ENCODE measurements at places on chromosomes 11 and 22.
A peak's percentile ranks its signal among the peaks of the same experiment; 100 is the strongest.

DNA sequence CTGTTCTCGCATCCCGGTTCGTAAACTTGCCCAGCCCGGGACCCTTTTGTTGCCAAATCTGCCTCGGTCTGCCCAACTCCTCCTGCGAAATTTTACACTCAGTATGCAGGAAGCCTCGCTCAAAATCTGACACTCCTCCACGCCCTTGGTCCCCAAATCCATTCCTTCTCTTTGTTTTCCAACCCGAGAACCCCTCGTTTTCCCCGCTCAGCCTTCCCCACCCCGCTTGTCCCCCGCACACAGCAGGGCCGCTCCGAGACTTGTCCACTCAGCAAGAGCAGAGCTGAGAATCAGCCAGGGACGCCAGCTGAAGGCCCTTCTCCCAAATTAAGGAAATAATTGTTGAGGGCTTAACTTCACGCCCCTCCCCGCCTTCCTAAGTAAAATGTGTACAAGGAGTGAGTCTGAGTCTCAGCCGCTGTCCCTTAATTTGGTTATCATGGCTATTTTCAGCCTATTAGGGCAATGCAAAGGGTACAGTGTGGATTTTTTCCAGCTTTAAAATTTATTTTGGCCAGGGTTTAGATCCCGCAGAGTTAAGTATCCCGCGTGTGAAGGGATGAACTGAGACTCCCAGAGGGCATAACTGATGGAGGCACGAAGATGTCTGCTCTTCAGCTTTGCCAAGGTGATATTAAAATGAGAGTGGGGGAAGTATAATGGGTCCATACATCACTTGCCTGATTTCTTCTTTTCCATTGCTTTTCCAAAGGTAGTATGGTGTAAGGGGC lies 581 bp upstream of the FBXO3 start:
- no peak for DNase-seq

DNA sequence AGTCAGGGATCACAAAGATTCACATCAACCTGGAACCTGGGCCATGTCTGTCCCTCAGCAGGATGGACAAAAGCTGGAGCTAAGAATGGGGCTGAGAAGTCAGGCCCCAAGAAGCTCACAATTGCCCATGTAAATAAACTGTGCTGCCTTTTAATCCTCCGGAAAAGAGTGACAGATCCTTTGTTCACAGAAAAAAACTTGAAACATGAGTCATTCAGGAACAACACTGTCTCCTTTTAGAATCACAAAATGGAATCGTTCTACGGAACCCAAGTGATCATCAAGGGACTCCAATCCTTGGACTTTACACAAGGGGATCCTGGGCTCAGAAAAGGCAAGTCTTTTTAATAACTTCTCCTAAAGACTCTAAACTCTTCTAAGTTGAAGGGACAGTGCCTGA lies 36.1 kb downstream of the RELT start:
- no peak for DNase-seq

DNA sequence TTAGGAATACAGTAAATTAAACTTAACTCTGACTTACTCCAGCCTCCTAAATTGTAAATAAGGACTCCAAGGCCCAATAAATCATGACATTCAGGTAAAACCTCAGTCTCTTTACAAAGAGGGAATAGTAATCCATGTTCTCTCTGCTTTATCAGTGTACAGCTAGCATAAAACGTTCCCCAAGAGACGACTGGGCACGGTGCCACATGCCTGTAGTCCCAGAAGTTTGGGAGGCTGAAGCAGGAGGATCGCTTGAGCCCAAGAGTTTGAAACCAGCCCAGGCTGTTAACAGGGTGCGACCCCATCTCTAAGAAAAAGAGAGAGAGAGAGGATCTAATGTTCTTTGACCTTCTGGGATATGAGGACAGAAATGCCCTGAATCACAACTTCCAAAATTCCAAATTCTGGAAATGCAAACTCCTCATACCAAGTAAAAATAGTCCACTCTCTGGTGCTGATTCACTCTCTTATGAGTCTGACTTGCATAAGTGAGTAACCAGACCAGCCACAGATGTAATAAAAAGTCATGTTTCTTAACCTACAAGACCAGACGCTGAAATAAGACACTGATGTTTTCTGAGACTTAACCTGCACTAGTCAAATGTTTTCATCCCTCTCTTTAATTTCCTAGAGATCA lies 25.5 kb downstream of the NNMT start:
- DNase-seq: no peak

- no peak for DNase-seq
These were observed 471 bp upstream of the CEP126 start for GRCh38 chr11:101914341-101914737.

GRCh38 chr11:75264971-75265370 lies 24.4 kb downstream of the TPBGL start:
- DNase-seq: no peak

DNA sequence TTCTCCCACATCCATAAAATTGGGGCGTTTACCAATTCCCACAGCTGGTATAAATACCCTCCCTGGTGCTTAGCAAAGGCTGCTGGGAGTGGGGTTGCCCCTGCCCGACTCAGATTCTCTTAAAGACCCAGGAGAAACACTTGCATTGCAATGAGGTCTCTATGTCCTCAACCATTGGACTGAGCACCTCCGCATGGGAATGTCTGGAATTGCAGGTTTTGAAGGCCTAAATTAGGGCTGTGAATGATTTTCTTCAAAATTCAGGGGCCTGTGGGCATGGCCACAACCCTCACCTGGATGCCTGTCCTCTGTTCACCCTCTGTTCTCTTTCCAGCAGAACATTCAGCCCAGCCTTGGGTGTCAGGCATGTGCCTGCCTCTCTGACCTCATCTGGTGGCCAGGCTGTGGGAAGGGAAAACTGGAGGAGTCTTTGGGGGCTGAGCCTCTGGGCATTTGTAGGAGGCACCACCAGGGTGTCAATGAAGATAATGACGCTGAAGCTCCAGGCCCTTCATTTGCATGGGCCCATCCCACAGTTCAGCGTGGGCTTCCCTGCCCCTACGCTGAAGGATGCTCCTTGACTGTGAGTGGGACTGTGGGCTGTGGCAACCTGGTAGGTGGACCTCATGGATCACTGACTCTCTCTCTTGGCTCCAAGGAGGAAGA lies 52.7 kb upstream of the MYEOV start:
- DNase-seq: no peak

- DNase-seq: no peak
These were observed 8.0 kb upstream of the CHST1 start for GRCh38 chr11:45673441-45673840.

DNA sequence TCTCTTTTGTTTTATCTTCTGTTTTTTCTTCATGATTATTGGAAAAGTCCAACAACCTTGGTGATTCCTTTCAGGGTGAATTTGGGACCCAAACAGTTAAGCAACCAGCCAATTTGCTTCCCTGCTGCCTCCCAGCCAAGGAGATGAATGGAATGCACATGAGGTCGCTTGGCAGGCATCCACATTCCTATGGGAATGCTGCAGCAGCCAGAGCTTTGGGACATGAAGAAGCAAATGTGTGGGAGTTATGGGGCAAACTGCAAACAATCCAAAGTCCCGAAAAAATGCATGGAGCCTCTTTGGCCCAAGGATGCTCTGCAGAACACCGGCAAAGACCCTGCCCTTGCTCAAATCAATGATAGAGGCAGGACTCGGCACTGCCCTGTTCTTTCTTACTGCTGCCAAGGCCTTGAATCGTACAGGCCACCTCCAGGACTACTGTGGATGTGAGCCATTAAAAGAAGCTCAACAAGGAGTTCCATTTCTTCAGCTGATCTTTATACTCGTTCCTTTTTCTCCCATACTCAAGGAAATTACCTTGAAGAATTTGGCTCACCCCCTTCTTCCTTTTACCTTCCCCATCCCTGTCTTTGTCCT lies 117.3 kb upstream of the TEAD1 start:
- DNase-seq: no peak

DNA sequence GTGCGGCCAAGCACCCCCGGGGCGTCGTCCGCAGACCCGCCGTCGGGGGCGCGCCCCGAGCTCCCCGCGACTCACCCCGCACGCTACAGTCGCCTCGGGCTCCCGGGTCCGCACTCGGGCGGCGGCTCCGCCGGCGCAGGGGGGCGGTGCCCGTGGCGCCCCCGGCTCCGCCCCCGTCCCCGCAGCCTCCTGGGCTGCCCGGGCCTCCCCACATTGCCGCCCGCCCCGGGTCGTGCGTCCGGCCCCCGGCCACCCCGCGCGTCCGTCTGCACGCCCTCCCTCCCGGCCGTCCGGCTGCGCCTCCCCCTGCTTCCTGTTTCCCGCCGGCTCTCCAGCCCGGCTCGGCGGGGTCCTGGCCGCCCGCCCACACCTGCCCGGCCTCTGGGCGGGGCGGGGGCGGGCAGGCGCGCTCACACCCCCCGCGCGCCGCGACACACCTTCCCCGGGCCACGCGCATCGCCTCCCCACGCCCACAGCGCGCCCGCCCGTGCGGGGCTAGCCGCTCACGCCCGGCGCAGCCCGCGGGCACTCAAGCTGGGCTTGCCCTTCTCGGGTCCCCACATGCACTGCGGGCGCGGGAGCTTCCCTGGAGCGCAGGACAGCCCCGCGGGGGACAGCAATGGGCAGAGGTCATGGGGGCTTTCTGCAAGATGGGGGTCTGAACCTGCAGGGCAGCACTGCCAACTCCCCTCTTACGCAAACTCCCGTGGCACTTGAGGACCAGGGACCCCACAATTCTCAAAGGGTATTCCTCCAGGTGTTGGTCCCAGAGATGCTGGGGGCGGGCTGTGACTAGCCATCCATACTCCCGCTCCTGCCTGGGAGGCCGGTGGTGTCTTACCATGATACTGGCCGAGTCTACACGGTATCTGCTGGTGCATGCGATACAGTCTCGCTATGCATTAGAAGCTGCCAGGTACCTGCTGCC lies at the start of gene CARD10:
TSS of gene CARD10 (minus strand) at position 148 of the 928 bp plus-strand sequence. CDS start 215 bp downstream, outside the sequence.
- no peak for DNase-seq

GRCh38 chr22:23289851-23290724 lies 109.8 kb downstream of the BCR start:
- peak; percentile 51 for DNase-seq

DNA sequence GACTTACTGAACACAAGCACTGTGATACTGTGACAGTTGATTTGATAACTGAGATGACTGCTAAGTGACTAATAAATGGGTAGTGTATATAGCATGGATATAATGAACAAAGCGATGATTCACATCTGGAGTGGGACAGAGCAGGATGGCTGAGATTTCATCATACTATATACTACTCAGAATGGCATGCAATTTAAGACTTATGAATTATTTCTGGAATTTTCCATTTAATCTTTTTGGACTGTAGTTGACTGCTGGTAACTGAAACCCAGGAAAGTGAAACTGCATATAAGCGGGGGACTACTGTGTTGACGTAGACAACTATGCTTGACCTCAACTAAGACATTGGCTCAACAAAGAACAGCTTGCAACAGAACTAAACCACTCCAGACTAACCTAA lies 20.0 kb upstream of the NUCB2 start:
- no peak for DNase-seq

DNA sequence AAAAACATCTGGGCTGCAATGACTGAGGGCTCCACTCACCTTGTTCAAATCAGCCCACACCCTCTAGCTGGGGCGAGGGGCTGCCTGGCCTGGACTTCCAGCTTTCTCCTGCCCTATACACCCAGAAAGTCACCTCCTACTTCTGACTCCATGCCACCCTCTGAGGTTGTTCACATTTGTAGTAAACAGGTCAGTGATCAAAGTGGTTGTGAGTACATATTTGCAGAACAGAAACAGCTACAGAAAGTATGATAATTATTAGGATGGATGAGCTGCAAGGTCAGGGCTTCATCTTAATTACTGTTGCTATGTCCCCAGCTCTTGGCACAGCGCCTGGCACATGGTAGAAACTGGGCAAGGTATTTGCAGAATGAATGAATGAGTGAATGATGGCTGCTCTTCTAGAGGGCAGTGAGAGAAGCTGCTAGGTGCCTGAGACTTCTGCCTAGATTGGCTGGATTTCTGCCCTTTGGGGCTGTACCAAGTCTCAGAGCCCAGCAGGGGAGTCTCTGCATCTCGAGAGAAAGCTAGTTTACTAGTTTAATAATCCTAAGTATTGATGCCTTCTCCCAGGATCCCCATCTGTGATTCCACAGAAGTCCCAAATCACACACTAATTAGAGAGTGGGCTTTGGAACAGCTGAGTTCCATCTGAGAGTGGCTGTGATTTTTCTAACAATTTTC lies 36.0 kb downstream of the SYT13 start:
- DNase-seq: no peak

Data from inflammatory macrophage (primary cell).